ENCODE measurements at places on chromosomes 3 and 15. TPM values are rescaled to one million over a fixed set of nuclear protein-coding genes. Genes with fewer than 3 reads are reported as not detected.

- H3K27me3 ChIP-seq: no peaks in the 10 kb centered on the region
- no peaks in the 10 kb centered on the region for H3K36me3 ChIP-seq
- H3K27ac ChIP-seq: no peak overlapping the region
- DNase-seq: no peak
- no peaks in the 10 kb centered on the region for H3K4me1 ChIP-seq
- no peak overlapping the region for H3K4me3 ChIP-seq
These were observed 90.4 kb downstream of the NEDD4 start for GRCh38 chr15:55902981-55903380.

DNA sequence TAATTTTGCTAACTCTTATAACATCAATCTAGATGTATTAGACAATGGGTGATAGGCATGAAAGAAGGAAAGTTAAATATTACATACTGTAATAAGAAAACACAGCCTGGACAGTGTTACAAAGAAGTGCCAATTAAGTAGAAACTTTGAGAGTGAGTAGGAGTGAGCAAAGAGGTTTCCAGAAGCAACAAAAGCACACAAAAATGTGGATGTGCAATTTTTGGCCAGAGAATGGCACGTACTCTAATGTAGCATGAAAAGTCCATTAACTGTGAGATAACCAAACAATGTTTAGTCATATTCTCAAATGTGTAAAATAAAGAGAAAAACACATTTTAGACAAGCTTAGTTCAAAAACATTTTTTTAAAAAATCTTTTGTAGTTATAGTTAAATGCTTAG is 567.3 kb downstream of the ROBO1 start:
- H3K4me1 ChIP-seq: no peaks in the 10 kb centered on the region
- no peaks in the 10 kb centered on the region for H3K27me3 ChIP-seq
- H3K4me3 ChIP-seq: no peak overlapping the region
- H3K27ac ChIP-seq: no peak overlapping the region

DNA sequence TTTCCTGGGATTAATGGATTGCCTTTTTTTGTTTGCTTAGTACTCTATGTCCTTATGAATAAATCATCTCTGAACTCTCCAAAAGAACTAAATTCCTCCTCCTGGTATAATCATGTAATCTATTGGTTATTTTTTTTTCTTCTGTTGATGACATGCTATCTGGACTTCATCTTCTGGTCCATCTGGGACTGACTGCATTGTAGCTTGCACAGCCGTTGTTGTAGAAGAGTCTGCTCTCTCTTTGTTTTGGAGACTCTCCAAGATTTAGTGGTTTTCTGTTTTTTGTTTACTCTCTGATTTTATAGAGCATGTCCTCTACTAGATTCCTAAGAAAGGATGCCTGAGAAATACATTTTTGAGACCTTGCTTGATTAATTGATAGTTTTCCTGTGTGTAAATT is 19.1 kb downstream of the IREB2 start:
- no peaks in the 10 kb centered on the region for H3K27me3 ChIP-seq
- no peak overlapping the region for H3K4me3 ChIP-seq
- no peak for DNase-seq
- H3K27ac ChIP-seq: peak overlapping the region; percentile 65

GRCh38 chr3:150984066-150984465 is 11.5 kb upstream of the CLRN1 start:
- H3K27ac ChIP-seq: no peak overlapping the region
- no peak for DNase-seq
- H3K36me3 ChIP-seq: no peaks in the 10 kb centered on the region
- H3K27me3 ChIP-seq: no peaks in the 10 kb centered on the region

DNA sequence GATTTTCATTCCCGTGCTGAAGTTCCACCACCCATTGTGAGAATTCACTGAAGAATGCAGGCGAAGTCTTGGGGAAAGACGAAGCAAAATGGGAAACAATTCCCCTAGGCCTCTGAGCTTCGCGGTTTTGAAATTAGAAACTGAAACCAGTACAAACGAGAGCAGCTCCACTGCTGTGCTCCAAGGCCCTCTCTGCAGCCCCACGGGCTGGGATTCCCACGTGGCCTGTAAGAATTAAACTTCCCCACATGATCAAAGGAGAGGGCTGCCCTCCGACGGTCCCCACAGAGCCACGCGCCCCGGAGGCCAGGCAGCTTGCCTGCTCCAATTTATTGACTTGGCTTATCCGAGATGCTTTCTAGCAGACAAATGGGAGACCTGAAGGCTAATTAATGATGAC is 144.0 kb downstream of the GREM1 start:
- no peaks in the 10 kb centered on the region for H3K4me1 ChIP-seq
- peak; percentile 47 for DNase-seq
- no peaks in the 10 kb centered on the region for H3K27me3 ChIP-seq
- no peaks in the 10 kb centered on the region for H3K36me3 ChIP-seq
- H3K27ac ChIP-seq: peak overlapping the region; percentile 62
- no peak overlapping the region for H3K4me3 ChIP-seq

GRCh38 chr3:4763604-4764247 is 215.5 kb upstream of the BHLHE40 start:
- H3K27ac ChIP-seq: no peak overlapping the region
- H3K36me3 ChIP-seq: no peaks in the 10 kb centered on the region
- DNase-seq: no peak
- H3K27me3 ChIP-seq: no peaks in the 10 kb centered on the region
- H3K4me1 ChIP-seq: no peaks in the 10 kb centered on the region
- H3K4me3 ChIP-seq: no peak overlapping the region

Gene FBXO45
- 20.4 TPM for polyA plus RNA-seq

Gene VWA5B2
- polyA plus RNA-seq: 2.5 TPM

Gene IGSF11
- polyA plus RNA-seq: 99.1 TPM

Gene UBE3A
- 77.3 TPM for polyA plus RNA-seq
